ENCODE measurements at places on chromosomes 12 and 14.

DNA sequence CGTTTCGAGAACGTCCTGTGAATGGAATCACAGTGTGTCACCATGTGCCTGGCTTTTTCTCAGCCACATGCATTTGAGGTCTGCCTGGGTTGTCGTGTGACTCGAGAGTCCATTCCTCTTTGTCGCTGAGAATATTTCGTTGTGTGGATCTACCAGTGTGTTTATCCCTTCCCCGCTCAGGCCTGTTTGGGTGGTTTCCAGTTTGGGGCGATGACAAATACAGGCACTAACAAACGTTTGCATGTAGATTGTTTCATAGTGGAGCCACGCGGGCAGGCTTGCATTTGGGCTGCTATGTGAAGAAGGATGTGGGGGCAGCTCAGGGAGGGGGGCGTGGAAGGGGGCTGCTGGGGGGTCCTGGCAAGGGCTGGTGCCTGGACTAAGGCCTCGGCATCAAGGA is 14.1 kb downstream of the RIN3 start:
- DNase-seq: no peak

DNA sequence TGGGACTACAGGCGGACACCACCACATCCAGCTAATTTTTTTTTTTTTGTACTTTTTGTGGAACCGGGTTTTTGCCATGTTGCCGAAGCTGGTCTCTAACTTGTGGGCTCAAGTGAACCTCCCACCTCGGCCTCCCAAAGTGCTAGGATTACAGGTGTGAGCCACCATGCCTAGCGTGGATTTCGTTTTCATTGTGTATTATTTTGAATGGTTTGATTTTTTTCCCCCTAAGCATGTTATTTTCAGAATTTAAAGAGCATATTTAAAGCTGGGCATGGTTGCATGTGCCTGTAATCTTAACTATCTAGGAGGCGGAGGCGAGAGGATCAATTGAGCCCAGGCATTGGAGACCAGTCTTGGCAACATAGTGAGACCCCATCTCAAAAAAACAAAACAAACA is 13.1 kb downstream of the TMEM63C start:
- no peak for DNase-seq

DNA sequence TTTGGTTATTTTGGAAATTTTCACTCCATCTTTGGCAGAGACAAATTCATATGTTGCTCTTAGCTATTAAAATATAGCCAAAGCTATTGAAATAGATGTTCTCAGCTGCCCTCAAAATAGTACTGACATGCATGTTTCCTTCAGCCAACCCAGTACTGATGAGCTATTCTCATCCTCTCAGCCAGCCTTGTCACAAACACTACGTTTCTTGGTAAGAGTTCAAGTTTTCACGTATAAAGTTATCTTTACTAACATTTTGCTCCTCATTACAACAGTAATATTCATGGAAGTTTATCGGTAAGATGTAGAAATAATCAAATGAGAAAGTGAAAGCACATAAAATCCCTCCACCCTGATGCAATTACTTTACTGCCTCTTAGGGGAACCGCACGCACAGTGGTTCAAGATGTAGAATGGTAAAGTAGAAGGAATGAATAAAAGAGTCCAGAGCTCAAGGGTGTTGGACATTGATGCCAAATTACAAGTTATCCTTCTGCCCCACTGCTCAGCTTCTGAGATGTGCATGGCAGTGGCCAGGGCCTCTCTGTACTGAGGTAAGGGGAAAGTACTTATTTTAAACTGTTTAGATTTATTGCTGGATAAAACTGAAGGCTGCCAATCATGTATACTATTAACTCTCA is 20.7 kb downstream of the GCH1 start:
- peak; percentile 17 for DNase-seq

DNA sequence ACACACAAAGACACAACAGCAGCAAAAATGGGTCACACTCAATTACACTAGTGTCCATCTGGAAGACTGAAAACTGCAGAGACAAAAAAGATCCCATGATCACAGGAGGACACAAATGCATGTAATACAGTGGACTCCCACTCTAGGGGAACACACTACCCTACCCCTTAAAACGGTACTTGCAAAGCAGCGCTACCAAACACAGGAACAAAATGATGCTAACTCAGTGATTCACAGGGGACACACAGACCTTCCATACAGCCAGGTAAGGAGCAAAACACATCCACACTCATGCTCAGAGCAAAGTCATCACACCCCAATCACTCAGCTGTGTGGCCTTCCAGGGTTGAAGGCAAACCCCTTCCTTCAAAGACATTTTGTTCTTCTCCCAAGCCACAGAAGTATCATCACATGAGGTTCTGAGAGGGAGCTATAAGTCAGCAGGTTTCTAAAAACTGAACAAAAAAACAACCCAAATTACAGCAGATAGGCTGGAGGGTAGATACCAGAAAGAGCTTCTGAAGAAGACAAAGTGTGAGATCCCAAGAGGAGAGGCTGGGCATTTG is 14.8 kb downstream of the SMUG1 start:
- DNase-seq: no peak

- no peak for DNase-seq
Observed at GRCh38 chr12:43009846-43010240, 420.3 kb upstream of the PRICKLE1 start.

GRCh38 chr12:12511895-12512711 is 50.6 kb downstream of the DUSP16 start:
- no peak for DNase-seq

- no peak for DNase-seq
Observed at GRCh38 chr12:4440187-4440941, 5.3 kb downstream of the FGF6 start.

DNA sequence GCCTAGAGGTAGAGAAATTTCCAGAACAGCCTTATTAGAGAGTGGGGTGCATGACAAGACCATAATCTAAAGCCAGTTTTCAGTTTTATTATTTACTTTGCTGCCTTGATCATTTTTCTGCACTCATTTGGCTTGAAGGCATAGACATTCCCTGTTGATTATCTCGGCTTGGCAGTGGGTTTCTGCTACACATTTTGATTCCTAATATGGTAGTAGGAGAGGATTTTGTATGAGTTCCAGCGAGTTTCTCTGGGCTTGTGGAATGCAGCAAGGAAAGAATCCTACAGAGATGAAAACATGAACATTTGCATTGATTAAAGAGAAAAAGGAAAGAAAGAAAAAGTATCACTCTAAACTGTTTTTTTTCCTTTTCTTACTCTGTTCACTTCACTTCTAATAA is 281.2 kb downstream of the PAWR start:
- DNase-seq: no peak

DNA sequence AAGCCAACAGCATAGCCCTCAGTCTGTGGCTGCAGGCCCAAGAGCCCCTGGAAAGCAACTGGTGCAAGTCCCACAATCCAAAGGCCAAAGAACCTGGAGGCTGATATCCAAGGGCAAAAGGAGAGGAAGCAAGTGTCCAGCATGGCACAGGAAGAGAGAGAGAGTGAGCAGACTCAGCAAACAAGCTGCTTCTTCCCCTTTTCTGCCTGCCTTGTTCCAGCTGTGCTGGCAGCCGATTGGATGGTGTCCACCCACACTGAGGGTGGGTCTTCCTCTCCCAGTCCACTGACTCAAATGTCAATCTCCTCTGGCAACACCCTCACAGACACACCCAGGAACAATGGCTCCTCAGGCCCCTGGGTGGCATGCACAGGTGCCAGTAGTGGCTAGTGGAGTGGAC is 33.5 kb downstream of the SMCO2 start:
- no peak for DNase-seq

DNA sequence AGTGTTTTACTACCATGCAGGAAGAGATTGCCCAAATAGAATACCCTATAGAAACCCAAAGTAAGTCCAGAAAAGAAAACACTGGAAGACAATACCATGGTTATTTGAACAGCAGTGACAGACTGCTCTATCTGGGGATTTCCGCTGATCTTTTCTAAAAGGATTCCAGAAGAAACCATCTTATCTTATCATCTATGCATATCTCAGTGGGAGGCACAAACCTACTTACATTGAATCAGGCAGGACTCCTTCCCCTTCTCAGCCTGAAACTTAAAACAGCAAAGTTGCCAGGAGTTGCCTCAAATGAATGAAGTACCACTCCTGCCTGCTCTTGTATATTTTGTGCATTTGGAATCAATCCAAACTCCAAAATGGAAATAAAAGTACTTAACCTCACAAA is 56.7 kb upstream of the NR2C1 start:
- DNase-seq: no peak

DNA sequence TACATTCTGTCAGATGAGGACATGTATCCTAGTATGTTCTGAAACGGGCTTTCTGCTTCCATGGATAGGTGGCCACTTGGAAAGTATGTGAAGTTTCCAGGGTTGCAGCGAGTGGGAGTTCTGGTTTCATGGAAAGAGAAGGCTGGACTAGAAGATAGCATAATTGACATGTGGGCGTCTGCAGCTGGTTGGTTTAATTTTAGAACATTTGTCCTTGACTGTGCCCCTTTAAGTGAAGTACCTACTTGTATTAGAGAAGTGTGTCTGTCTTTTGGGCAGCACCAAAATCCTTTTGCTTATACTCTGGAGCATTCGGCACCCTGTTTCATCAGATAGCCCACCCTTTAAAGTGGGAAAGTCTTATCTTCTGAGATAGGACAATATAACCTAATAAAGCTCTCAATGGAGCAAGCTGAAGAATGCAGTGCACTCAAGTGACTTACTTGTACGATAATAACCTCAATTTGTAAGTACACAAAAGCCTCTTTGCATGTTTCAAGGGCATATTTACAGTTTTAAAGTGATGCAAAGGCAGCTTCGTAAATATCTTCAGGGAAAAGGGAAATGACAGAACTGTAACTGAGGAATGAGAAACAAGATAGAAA is 35.2 kb downstream of the NTN4 start:
- DNase-seq: no peak

DNA sequence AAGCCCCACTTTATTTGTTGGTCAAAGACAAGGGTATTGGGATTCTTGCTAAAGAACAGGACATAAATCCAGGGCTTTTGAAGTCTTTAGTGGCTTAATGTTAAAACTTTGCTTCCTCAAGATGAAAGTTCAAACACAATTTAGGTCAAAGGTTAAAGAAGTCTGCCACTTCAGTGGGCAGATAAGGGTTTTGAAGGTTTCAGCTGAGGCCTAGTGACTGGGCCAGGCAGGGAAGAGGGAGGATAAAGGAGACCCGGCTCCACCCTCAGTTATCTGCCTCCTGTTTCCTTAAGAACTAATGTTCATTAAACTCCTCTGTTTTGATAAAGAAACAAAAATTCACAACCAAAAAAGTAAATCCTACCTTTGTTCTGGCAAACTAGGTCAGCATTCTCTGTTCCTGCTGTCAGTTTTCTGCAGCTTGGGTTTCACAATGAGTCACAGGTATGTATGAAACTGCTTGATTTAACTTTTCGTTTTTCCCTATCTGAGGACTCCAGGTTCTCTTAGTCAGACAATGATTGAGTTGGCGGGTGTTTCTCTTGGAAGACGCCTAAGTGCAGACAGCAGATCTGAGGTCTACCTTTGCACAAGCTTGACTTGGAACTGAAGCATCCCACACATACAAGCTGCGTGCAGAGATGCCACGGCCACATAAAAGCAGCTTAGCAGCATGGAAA is 208.3 kb downstream of the EXOC5 start:
- DNase-seq: no peak

DNA sequence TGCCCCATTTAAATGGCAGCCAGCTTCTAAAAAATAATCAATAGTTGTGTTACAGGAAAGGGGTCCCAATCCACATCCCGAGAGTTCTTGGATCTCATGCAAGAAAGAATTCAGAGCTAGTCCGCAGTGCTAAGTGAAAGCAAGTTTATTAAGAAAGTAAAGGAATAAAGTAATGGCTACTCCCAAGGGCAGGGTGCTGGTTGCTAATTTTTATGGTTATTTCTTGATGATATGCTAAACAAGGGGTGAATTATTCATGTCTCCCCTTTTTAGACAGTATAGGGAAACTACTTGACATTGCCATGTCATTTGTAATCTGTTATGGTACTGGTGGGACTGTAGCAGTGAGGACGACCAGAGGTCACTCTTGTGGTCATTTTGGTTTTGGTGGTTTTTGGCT is 591.3 kb downstream of the LRFN5 start:
- no peak for DNase-seq

- DNase-seq: no peak
Observed at GRCh38 chr14:84209031-84209430, 1320.9 kb upstream of the FLRT2 start.

GRCh38 chr12:19915392-19916195 is 452.7 kb upstream of the PDE3A start:
- no peak for DNase-seq

- no peak for DNase-seq
Observed at GRCh38 chr12:42510823-42511222, 78.7 kb downstream of the PRICKLE1 start.

GRCh38 chr12:41011939-41012338 is 176.2 kb upstream of the PDZRN4 start:
- DNase-seq: no peak

DNA sequence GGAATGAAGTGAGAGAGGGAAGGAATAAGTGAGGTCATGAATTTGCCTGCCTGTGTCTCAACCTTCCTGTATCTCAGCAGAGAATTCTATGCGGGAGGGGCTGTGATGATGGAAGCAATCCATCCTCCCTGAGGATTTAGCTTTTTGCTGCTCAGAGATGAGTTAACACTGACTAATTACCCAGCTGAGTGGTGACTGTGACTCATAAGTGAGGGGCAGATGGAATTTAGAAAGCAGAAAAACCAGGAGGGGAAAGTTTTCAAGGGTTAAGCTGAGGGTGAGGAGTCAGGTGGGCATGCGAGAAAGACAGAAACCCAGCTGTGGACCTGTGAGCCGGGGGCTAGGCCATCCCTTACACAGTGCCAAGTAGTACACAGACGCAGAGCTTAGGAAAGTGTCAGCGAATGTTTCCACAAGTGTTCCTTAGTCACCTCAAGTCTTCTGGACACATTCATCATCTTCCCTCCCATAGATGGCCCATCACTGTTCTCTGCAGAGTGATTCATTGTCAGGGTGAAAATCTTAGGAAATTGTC is 277.9 kb downstream of the IPO8 start:
- no peak for DNase-seq

DNA sequence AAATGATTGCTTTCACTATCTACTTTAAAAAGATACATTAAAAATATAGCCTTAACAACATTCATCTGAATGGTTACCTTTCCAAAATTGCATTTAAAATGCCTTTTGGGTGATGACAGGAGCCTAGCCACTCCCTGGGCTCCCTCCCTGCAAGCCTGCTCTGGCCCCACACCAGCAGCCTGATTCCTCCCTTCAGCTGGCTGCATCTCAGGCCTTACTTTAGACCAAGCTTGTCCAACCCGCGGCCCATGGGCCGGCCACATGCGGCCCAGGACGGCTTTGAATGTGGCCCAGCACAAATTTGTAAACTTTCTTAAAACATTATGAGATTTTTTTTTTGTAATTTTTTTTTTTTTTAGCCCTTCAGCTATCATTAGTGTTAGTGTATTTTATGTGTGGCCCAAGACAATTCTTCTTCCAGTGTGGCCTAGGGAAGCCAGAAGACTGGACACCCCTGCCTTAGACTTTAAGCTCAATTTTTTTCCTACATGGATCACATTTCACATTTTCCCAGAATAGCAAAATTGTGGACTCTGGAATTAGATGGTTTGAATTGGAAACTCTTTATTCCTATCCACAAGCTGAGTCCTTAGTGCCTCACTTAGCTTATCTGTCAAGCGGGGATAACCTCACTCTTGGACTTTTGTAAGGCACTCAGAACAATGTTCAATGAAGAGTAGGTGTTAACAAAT is 124.4 kb downstream of the MYRFL start:
- DNase-seq: no peak

- no peak for DNase-seq
Observed at GRCh38 chr12:131494741-131495524, 216.0 kb upstream of the SFSWAP start.

Measured in DMS 273 treated with DMSO at 0.1 percent for 48 hours (cell line).